ENCODE measurements at places on chromosomes 1 and 21.

DNA sequence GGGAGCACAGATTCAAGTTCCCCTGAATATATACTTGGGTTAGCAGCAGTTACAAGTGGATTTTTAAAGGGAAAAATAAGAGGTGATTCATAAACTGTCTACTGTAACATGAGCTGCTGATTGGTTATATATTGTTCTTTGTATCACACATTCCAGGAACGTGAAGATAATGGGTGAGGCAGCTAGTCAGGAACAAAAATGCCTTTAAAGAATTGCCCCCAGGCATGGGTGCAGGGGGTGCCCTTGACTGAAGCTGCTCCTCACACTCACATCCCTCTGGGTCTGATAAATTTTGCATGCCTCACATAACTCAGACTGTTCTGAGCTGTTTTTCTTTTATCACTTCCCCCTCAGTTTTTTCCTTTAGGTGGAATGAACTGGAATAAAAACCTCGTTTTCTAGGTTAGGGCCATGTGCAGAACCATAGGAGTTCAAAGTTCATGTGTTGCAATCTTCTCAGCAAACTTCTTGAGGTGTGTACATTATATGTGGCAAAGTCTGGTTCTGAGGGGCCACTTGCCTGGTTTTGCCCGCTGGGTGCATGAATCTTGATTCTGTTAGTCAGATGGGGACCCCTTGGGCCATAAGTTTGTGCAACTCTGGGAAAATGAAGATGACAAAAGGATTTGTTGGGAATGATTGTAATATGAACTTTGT lies 21.1 kb downstream of the TBX19 start:
- no peak for DNase-seq

- no peak for DNase-seq
These were observed 153.3 kb upstream of the VAMP3 start for GRCh38 chr1:7617826-7618225.

DNA sequence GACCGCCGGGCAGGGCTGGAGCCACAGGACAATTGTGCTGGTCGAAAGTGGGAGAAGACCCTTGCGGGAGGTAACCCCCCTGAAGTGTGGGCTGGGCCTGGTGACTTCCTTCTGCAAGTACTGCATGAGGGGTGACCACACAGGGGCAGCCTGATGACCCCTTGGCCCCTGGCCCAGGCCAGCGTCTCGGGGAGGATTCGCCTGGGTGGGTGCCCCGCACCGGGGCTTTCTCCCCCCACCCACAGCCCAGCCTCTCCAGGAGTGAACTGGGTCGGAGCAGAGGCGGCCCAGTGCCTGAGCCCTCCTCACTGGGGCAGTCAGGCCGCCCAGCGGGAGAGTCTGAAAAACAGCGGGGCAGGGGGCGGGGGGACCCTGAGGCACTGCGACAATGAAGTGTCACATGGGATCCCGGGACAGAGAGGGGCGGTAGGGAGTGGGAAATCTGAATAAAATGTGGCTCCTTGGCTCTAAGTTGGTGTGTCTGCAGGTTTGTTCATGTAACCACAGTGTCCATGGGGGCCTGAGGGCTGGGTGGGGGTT lies 1.6 kb upstream of the DNMT3L start:
- no peak for DNase-seq

- DNase-seq = no peak
These were observed 657.6 kb downstream of the LMO4 start for GRCh38 chr1:87986130-87986866.

- DNase-seq = no peak
These were observed 6.8 kb downstream of the NES start for GRCh38 chr1:156670359-156670758.

GRCh38 chr1:2313651-2314261 lies 77.6 kb downstream of the MORN1 start:
- DNase-seq = no peak

DNA sequence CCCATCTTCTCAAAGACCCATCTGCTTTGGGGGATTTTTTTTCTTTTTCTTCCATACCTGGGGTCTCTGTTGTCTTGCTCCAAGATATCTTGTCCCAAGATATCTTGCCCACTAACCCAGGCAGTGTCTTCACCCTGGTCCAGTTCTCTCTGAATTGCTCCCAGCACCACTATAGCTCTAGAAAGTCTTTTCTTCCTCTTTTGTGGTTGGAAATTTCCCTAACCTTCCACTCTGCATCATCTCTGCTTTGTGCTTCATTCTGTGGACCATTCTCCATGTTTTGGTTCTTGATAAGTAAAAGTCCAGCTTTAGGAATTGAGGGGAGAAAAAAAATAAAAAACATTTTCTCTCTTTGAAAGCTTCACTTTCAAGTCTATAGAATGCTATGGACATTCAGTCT lies 20.9 kb downstream of the STYXL2 start:
- DNase-seq = no peak

Measured in activated B cell treated with CpG ODN at 0.5 μM for 24 hours (primary cell).